ENCODE measurements at places on chromosomes 13 and 19.
A peak's percentile ranks its signal among the peaks of the same experiment; 100 is the strongest.

DNA sequence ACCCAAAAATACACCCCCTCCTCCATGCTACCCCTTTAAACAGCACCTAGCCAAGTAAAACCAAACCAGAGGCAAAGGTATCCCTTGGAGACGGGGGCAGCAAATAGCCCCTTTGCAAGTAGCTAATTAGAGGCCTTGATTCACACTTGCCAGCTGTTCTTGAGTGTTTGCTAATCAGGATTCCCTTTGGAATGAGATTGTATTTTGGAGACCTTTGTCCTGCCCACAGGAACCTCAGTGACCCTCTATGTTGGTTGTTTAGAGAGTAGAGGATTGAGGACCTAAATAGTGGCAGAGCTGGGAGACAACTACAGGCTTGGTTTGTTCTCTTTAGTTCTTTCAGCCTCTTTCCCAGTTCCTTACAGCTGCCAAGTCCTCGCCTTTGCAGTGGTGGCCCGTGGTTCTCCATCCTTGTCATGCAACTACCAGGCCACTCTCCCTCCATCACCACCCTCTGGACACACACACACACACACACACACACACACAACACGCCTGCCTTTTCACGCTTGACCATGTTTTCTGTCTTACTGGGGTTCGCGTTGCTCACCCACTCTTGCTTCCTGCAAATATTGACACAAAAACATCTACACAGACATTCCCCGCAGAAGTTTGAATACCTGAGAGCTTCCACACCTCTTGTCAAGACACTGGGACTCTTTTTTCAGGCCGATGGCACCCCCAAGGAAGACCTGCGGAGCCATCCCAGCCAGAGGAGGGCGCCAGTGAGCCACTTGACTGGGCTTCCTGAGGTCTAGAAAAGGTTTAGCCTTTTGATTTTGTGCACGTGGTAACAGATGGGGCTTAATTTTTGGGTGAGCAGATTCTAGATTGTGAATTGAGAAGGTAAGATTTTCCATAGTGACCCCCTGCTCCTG, 80.0 kb upstream of the GPR183 start:
- no peak overlapping the region for H3K4me3 ChIP-seq
- H3K27me3 ChIP-seq: no peaks in the 10 kb centered on the region
- H3K4me1 ChIP-seq: peaks cover 12% of the 10 kb centered on the region
- DNase-seq: no peak

DNA sequence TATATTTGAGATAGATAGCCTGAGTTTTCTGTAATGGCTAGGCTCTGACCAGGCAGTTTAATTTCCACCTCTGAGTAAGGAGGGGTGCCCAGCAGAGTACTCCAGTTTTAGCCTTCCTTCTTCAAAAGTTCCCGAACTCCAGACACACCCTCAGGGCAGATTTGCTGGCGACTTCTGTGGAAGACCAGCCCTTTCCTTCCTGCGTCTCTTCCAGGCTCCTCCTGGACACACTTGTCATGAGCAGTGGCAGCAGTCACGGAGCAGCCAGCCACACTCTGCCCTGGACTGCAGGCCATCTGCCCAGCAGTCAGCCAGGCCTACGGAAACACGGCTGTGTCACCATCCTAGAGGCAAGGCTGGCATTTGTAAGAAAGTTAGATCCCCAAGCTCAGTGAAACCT, 6.6 kb upstream of the FLT1 start:
- H3K27me3 ChIP-seq: peaks cover 2% of the 10 kb centered on the region
- DNase-seq: no peak
- H3K36me3 ChIP-seq: no peaks in the 10 kb centered on the region
- no peak overlapping the region for H3K4me3 ChIP-seq
- no peak overlapping the region for H3K27ac ChIP-seq

DNA sequence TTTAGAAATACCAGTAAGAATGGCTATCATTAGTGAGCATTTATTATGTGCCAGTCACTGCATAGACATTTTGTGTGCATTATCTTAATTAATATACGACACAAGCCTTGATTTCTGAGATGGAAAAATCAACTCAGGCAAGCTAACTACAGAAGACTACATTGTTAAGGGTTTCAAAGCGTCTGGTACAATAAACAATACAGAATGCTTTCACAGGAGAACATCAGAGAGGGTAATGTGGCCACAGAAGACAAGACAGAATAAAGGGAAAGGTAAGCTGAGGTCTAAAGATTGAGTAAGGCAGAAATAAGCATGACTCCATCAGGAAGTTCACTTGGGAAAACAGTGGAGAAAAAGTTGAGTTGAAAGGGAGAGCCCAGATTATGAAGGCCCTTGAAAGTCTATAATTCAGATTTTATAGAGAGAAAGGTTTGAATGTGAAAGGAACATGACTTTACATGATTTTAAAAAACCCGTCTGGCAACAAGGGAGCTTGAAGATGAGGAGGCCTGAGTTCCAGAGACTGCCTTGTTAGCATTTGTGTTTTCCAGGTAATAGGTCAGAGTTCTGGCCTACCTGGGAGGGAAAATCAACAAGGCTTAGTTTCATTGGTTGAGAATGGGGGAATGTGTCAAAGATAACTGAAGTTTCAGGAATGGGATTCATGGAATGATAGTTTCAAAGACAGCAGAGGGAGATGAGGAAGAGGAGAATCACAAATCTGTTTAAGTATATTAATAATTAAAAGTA, 1.8 kb upstream of the MBNL2 start:
- no peak overlapping the region for H3K4me3 ChIP-seq
- peaks cover 25% of the 10 kb centered on the region for H3K4me1 ChIP-seq
- DNase-seq: no peak

DNA sequence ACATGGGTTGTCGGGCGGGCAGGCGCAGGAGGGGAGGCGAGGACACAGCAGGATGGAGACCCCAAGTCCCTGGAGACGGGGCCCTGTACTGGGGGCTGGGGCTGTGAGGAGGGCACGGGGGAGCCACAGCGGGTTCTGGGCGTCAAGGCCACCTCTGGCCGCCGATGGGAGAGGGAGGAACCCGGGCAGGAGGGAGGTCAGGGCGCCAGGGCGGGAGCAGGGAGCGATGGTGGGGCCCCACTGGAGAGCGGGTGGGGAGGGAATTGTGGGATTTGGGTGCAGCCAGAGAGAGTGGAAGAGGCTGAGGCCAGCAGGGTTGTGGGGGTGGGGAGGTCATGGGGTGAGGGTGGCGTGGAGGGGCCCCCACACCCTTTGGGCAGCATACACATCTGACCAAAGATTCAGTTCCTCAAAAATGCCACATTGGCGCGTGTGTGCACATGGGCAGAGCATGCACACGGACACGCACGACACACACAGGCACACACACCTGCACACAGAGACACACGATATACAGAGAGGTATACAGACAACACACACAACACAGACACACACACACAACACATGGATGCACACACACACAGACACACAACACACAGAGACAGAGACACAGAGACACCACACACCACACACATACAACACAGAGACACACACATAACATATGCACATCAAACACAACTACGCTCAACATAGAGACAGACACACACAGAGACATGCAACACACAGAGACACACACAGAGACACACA, 54.9 kb downstream of the AP1M1 start:
- no peak for DNase-seq
- H3K4me1 ChIP-seq: peaks cover 20% of the 10 kb centered on the region

DNA sequence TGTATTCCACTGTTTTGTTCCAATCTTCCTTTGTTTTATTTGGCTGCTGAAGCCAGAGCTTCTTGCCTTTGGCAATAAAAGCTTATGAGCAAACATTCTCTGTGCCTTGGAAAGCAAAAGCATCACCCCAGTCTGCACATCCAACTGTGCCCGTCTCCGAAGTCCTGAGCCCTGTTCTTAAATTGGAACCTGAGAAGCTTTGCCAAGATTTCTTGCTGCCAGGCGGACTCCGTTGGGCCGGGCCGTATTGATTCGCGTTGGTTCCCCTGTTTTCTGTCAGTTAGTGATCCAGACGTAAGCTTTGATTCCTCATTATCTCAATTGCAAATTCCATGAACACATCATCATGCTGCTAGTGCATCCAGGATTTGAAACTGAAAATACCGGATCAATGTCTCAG, 793.0 kb downstream of the OLFM4 start:
- DNase-seq: no peak
- no peak overlapping the region for H3K4me3 ChIP-seq
- no peak overlapping the region for H3K27ac ChIP-seq

GRCh38 chr13:66618702-66619101, 611.4 kb downstream of the PCDH9 start:
- H3K27me3 ChIP-seq: no peaks in the 10 kb centered on the region
- no peak for DNase-seq
- H3K4me1 ChIP-seq: no peaks in the 10 kb centered on the region

DNA sequence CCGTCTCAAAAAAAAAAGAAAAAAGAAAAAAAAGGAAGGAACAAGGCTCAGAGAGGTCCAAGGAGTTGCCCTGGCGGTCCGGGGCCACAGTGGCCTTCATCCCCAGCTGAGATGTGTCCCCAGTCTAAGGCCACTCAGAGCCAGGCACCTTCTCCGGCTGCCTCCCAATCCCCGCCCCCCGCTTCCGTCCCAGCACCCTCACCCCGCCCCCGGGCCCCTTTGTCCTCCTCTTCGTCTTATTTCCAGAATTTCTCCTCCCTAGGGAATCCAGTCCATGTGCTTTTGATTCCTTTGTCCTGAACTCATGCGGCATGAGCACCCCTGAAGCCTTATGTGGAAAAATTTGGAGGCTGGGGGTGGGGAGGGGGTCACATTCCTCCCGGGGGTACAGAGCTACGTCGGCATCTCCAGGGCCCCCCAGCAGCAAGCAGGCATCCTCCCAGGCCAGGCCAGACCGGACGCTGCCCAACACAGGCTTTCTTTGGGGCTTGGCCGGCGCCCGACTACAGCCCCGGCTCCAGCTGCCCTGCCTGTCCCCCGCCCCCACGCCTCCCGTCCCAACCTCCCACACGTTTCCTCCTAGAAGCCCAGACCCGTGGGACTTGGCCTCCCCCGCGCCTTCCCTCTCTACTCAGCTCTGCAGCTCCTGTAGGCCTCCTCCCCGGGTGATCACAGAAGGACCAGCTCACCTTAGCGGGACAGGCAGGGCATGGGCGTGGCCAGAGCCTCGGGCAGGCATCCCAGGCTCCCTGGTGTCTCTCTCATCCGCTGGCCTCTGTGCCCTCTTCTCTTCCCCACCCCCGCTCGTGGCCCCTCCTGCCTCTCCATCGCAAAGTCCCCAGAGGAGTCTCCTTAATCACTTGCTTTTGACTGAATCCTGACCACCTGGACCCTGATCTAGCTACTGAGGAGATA, 17.8 kb upstream of the ADGRE5 start:
- DNase-seq: no peak
- peak overlapping the region; percentile 62 for H3K27ac ChIP-seq
- H3K4me1 ChIP-seq: peaks cover 24% of the 10 kb centered on the region

DNA sequence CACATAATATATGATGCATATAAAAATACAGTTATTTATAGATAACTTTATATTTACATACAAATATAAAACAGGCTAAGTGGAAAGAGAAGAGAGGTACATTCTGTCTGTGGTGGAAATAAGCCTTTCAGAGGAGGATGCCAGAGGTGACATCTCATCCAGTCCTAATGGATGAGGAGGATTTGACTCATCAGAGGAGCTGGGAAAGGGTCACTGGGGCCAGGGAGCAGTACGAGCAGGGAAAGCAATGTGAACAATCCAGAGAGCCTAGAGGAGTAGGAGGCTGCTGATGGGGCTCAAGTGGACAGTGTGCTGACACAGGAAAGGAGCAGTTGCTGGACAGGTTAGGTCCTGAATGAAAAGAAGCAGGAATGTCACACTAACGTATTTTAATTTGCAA, 18.6 kb downstream of the NALCN start:
- no peak overlapping the region for H3K4me3 ChIP-seq
- no peaks in the 10 kb centered on the region for H3K4me1 ChIP-seq
- DNase-seq: no peak
- H3K27ac ChIP-seq: no peak overlapping the region
- H3K27me3 ChIP-seq: no peaks in the 10 kb centered on the region

GRCh38 chr19:17623224-17623935, 64.8 kb downstream of the UNC13A start:
- no peak overlapping the region for H3K4me3 ChIP-seq
- no peak for DNase-seq
- H3K27ac ChIP-seq: no peak overlapping the region
- H3K4me1 ChIP-seq: no peaks in the 10 kb centered on the region
- no peaks in the 10 kb centered on the region for H3K36me3 ChIP-seq

- H3K4me1 ChIP-seq: no peaks in the 10 kb centered on the region
- no peak overlapping the region for H3K4me3 ChIP-seq
- H3K27me3 ChIP-seq: no peaks in the 10 kb centered on the region
Observed at GRCh38 chr13:51894239-51894638, 32.5 kb downstream of the CCDC70 start.

DNA sequence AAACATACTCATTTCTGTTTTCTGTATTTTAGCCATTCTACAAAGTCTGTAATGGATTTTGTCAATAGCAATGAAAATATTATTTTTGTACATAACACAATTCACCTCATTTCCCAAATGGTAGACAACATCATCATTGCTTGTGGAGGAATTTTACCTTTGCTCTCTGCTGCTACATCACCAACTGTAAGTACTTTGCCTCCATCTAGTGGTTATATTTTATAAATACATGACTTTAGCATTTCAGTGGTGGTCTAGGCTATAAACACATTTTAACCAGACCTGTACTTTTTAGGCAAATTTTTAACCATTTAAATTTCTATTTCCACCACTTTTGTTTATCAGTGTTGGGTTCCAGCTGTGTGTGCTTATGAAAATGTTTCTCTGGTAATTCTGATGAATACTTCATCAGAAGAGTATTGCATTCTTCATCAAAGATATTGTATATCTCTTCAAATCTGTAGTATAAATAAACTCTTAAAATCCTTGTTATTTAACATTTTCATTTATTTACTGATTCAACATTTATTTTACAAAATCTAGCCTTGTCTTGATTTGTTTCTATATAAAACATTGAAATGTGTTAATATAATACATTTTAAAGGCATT, 222.4 kb downstream of the NBEA start:
- no peak for DNase-seq
- H3K27ac ChIP-seq: no peak overlapping the region
- H3K27me3 ChIP-seq: no peaks in the 10 kb centered on the region
- H3K36me3 ChIP-seq: no peaks in the 10 kb centered on the region
- H3K4me1 ChIP-seq: peaks cover 9% of the 10 kb centered on the region

DNA sequence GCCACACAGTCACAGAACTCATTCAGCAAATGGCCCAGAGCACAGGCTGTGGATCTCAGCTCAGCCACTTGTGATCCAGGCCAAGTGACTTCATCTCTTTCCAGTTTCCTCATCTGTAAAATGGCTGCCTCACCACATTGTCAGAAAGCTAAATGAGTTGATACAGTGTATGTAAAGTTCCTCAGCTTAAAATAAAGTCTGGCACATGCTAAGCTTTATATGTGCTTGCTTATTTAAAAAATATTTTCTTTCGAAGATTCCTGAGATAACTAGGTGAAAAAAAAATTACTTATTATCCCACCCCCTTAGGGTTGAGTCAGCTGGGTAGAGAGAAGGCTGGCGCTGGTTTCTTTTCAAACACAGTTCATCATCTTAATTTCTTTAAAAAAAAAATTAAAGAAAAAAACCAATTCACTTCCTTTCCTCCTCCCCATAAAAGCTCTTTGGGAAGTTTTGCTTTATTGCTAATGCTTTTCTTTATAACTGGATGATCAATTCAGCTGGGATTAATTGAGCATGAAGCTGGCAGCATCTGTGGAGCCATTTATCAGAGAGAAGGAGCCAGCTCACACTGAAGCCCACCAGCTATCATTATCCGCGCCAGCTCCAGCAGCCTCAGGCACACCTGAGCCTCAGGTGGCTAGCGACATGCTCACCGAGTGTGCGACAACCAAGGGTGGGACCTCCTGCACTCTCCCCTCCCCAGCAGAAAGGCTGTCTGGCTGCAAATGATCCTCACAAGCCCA, 354.9 kb downstream of the FOXO1 start:
- H3K4me1 ChIP-seq: no peaks in the 10 kb centered on the region
- H3K27ac ChIP-seq: no peak overlapping the region
- no peaks in the 10 kb centered on the region for H3K36me3 ChIP-seq
- H3K27me3 ChIP-seq: no peaks in the 10 kb centered on the region
- H3K4me3 ChIP-seq: no peak overlapping the region
